Hippocampal formation (tissue), 2 donors: ENCODE measurements at places on chromosomes 1 and 21.

- DNase-seq, result no peak
Measured at GRCh38 chr1:246435421-246436041, 71.5 kb downstream of the SMYD3 start.

DNA sequence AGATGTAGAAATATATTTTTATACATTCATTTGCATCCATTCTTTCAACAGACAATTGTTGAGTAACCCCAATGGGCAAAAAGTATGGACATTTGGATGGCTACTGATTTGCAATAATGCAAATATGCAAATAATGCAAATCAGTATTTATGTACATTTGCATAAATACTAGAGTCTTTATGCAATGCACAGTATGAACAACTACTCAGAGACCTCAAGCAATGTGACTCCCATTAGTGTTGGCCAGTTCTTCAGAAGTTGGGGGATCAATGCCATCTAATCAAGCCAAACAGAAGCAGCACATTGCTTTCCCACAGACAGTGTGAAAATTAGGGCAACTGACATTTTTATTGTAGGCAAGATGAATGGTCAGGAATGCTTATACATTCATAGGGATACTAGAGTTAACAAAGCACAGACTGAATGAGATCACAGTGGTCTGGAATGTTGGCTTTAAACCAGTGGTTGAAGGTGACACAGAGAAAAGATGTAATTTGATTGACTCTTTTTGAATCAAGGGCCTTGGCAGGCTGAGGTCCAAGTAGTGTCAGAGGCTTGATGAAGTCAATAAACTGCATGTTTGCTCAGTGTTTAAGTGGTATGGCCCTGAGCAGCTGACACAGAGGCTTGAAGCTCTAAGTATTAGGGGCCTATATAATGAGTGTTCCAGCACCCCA is 256.6 kb downstream of the CTH start:
- no peak for DNase-seq

GRCh38 chr1:162498496-162498810 is 835 bp downstream of the UHMK1 start:
- DNase-seq, result no peak

GRCh38 chr1:91476533-91477217 is 24.0 kb upstream of the CDC7 start:
- DNase-seq, result no peak

GRCh38 chr1:10530756-10531495 is 56.2 kb downstream of the PEX14 start:
- DNase-seq, result no peak

DNA sequence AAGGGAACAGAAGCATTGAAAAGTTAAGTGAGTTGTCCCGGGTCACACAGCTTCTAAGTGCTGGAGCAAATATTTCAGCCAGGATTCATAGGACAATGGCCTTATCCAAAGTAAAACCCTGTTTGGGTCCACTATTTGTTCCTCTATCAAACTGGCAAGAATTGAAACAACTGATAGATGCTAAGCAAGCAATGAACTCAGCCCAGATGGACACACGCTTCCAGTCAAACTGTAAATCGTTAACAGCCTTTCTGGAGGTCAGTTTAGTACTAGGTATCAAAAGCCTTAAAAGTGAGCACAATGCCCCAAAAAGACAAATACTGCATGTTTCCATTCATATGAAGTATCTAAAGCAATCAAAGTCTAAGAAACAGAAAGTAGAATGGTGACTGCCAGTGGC is 779 bp upstream of the SVBP start:
- DNase-seq, result no peak

GRCh38 chr1:180920702-180921101 is 8.0 kb downstream of the KIAA1614 start:
- DNase-seq, result no peak

DNA sequence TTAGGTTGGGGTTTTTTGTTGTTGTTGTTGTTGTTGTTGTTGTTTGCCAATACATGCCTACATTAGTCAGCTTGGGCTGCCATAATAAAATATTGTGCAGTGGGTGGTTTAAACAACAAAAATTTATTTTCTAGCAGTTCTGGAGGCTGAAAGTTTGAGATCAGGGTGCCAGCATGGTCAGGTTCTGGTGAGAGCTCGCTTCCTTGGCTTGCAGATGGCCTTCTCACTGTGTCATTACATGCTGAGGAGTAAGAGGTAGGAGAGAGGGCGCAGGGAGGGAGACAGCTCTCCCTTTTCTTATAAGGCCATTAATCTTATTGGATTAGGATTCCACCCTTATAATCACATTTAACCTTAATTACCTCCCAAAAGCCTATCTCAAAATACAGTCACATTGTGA is 52.7 kb downstream of the DIRAS3 start:
- DNase-seq, result no peak

DNA sequence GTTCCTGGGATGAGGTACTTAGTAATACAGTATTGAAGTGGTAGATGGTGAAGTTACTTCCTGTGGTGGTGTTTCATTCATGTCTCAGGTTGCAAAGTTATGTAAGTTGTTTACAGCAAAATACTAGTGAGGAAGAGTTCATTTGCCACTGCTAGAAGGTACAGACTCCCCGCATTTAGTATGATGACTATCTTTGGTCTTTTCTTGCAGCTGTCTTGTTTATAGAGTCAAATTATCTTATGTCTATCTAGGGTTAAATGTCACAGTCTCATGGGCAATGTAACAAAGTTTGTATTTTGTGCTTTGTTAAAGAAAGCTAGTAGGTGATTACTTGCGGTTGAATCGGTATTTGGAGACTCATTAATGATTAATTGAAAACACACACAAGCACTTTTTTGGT is 50.2 kb downstream of the LRRC8D start:
- no peak for DNase-seq

- no peak for DNase-seq
Measured at GRCh38 chr1:11100149-11100493, 452 bp upstream of the EXOSC10 start.

DNA sequence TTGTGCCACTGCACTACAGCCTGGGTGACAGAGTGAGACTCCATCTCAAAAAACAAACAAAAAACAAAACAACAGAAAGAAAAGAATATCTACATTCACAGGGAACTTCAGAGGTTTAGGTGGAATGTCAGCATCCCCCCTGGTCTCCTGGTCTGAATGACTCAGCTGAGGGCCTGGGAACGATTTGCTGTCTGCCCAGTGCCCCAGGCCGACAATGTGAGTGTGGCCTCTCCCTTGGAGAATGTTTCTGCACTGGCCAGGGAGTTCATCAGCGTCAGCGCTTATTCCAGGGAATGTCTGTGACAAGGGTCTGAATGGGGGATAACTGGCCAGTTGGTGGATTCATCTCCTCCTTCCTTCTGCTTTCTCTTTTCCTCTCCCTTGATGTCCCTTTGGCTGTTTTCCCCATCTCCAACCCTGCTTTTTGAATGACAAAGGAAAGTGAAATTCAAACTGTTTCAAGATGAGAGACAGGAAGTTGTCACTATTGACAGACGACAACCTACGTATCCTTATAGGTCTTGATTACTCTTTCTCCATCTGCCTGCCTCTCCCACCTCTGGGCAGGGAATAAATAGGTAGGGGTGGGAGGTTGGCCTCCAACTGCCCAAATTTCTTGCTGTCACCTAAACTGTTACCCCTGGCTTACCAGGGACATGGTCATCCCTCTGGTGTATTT is 213.1 kb downstream of the HHAT start:
- DNase-seq, result no peak

- no peak for DNase-seq
Measured at GRCh38 chr21:27425172-27425571, 458.3 kb upstream of the ADAMTS5 start.

GRCh38 chr1:33339413-33339812 is 18.5 kb upstream of the A3GALT2 start:
- no peak for DNase-seq

DNA sequence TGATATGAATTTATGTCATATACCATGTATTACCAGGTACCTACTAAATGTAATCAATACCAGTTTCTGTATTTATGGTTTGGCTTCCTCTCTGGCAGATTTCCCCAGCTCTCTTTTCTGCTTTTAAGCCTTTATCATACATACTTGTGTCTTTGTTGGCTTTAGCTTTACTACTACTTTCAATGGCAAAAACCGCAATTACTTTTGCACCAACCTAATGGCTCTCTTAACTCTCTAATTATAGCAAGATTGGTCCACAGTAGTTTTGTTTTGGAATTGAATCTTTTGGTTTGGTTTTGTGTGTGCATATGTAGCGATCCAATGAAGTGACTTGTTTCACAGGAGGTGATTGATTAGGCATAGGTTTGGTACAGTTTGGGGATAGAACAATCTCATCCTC is 93.6 kb downstream of the ATG4C start:
- DNase-seq, result no peak

DNA sequence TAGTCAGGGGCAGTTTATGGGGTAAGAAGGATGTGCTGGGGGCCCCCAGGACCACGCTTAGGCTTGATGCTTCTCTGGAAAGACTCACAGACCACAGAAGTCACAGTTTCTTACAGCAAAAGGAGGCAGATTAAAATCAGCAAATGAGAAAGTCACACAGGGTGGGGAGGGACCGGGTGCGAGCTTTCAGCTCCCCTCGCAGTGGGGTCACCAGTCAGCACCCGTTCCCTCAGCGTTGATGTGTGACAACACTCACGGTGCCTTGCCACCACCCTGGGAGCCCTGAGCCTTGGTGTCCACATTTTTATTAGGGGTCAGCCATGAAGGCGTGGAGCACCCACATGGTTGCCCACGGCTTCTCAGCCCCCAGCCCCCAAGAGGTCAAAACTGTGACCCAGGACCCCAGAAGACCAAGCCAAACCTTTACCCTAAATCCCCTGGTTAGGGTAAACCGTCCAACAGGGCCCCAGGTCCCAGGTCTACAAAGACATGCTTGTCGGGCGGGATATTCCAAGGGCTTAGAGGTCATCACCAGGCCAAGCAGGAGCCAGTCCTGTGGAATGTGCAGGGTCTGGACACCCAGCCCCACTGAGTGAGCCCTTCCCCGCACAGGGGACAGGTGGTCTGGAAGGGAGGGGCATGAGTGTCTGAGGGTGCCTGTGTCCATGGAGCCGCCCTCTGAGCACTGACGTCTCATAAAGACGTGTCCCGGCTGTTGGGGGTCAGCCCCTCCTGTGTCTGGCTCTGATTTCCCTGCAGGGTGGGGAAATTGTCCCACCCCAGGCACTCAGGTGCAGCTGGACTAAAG is 64.5 kb upstream of the ABCG1 start:
- DNase-seq, result no peak

DNA sequence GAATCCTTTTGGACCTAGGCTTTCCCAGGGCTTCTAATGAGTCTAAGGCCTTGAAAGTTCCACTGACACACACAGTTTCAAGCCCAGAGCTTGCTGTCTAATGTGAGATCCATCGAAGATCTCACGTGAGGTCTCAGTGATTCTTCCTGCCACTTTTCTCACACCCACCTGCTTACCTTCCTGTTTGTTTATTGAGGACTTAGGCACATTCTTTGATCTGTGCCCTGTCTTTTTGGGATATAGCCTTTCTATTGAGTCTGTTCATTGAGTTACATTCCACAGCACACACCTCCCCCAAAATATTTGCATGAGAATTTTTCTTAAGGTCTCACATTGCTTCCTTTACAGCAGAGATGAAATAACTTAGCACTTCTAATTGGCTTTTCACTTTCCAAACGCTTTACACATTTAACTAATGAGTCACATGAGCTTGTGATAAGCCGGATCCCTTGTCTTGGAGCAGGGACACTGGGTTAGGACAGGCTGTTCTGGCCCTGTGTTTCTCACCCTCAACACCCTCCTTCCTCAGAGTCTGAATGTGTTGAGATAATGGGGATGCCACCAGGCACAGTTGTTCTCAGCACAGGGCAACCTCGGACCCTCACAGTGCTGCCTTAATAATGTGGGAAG is 288.3 kb downstream of the TM2D1 start:
- no peak for DNase-seq

- no peak for DNase-seq
Measured at GRCh38 chr21:46598581-46599572, 6.0 kb downstream of the S100B start.

GRCh38 chr1:119631433-119632102 is 16.5 kb downstream of the ZNF697 start:
- peak; percentile 10 for DNase-seq

- no peak for DNase-seq
Measured at GRCh38 chr1:70807088-70807664, 240.4 kb downstream of the PTGER3 start.
